Stimulated activated CD8-positive, alpha-beta memory T cell treated with anti-CD3 and anti-CD28 coated beads, Interleukin-2, amount 100 ng/mL, for 1 hour (primary cell): ENCODE measurements at places on chromosomes 7 and 10.

DNA sequence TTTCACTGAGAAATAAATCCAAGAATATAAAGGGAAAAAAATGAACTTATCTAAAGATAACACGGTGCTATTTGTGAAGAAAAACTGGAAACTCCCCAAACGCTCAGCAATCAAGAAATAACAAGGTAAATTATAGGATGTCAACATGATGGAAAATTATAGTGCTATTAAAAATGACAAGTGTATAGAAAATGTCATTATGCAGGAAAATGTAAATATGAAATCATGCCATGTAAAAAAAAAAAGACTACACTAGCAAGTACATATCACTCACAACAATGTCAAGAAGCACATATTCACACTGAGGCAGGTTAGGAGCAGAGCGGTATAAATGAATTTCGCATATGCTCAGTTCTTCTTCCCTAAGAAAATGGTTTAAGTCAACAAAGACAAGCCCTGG, 27.7 kb downstream of the KLRG2 start:
- DNase-seq: no peak

GRCh38 chr7:155878674-155879073, 66.4 kb upstream of the SHH start:
- no peak for DNase-seq

DNA sequence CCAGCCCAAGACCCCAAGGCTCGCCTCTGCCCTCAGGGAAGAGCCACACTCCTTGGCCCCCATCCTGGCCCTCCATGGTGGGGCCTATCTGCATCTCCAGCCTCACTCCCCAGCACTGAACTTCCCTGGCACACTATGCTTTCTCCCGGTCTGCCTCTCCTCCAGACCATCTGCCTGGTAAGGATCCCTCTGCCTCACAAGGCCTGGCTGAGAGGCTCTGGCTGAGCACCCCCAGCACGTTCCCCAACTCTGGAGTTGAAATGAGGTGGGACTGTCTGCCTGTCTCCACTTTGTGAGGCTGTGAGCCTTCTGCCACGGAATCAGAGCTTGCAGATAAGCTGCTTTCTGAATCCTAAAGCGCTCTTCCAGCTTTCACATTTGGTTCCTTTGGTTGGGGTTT, 220.7 kb downstream of the TNS3 start:
- no peak for DNase-seq

- DNase-seq: no peak
These were observed 11.7 kb upstream of the TMEM254 start for GRCh38 chr10:80066809-80067208.

DNA sequence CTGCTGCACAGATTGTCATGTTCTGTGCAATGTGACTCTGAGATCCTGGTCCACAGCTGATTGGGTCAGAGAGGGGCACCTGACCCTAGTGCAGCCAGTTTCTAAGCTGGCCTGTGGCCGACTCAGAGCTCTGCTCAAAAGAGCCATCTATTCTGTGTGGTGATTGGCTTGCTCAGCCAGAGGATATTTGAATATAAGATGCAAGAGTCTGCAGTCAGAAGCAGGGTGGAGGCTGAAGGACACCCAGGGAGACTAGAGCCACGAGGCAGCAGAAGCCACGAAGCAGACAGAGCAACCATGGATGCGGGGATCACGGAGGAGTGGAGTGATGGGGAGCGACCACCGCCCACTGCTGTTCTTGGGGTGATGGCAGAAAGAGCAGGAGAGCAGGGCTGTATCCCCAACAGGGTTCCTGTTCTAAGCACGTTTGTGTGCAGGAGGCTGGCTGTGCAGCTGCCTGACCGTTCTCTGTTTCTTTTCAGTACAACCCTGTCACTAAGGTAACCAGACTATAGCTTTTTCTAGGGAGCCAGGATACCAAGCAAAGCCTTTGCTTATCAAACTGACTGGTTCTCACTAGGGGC, 19.5 kb upstream of the RHEB start:
- no peak for DNase-seq

DNA sequence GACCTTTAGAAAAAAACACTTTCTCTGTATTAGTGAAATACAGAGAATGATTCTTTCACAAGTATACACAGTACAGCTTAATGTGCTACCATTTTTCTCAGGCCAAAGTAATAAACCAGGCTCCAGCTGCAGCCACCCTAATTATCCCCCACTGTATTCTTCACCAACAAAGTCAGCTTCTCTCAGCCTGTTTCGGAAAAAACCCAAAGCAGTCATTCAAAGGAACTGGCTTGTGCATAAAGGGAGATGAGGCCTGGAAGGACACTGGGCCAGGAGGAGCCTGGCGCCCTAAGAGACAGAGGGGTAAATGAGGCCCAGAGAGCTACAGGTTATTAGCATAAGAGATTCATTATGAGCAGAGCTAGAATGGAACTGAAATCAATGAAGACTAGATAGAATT, 9.2 kb downstream of the USP54 start:
- DNase-seq: no peak

DNA sequence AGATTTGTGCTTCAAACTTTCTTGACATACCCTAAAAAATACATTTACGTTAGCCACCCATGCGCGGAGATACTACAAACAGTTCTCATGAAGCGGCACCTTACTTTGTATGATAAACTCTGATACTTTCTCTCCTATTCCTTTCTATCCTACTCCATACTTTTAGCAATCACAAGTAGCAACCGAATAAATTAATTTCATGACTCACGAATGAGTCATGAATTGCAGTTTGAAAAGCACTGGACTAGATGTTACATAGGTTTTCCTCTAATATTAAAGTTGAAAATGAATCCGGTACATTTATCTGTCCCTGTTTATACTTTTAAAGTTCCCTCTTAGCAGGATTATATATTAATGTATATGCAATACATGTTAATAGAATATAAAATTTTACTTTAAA, 67.6 kb downstream of the CUBN start:
- no peak for DNase-seq

DNA sequence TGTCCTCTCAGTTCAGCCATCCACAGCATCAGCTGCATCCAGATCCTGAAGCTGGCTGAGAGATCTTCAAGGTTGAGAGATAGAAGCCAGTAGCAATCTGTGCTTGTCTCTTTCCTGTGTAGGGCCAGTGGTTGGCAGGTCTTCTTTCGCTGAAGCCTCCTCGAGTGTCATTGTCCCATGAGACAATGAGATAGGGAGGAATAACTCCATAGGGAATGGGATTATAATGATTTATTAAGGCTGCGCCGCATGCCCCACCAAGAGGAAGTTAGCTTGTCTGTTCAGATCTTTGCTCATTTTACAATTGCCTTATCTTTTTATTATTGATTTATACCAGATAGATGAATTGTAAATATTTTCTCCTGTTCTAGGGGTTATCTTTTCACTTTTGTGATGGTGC, 61.5 kb downstream of the MCMBP start:
- DNase-seq: no peak

GRCh38 chr7:132518102-132518838, 58.0 kb downstream of the PLXNA4 start:
- no peak for DNase-seq

DNA sequence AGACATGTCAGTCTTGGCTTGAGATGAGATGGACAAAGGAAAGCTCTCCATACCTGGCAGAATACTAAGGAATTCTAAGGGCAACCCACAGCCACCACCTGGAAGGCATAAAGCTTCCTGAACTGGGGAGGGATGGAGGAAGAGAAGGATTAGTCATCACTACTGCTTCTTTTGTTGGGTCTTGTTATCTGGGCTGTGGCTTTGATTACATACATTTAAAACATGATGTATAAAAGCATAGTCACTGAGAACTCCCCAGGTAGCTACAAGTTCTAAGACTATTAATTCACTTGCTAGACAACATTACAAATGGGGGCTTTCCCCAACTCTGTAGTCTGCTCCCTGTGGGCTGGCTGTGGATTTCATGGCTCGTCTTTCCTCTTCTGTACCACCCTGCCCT, 58.2 kb downstream of the RBM33 start:
- DNase-seq: no peak

DNA sequence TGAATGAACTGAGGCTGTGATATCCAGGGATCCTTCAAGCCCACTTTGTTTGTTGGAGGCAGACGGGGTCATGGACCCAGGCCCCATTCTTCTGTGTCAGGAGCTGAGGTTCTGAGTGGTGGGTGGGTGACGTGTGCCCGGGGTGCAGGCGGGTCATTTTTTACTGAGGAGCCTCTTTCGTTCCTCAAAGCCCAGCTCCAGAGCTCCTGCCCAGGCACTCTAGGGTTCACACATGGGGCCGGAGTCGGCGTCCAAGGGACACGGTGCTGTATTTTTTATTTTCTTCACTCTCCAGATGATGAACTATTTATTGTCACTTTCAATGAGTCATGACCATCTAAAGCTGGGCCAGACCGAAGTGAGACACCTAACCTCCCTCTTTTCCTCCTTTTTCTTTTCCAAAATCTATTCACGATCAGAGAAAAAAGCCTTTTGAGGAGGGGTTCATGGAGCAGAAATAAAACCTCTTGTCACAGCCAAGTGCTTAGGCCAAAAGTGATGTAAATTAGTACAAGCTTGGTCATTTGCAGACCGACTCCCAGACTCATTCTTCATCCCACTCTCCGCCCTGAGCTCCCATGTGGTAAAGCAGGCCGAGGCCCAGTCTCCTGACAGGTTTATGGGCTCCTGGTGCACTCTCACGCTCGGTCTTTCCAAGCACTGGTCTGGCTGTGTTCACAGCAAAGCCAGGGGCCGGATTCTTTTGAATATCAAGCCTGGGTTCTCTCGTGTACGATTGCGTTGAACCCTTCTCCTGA, 41.4 kb upstream of the PITRM1 start:
- DNase-seq: no peak

GRCh38 chr7:3000566-3000965, 43.1 kb downstream of the CARD11 start:
- DNase-seq: no peak
